ENCODE measurements at places on chromosomes 2 and 18.

DNA sequence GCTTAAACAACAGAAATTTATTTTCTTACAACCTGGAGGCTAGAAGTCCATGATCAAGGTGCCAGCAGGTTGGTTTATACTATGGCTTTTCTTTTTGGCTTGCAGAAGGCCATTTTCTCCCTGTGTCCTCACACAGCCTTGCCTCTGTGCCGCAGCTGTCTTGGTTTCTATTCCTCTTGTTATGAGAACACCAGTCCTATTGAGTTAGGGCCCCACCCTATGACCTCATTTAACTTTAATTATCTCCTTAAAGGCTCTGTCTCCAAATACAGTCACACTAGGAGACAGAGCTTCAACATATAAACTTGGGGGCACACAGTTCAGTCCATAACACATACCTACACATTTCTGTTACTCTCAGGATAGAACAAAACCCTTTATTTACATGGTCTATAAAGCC is 17.3 kb upstream of the RHOB start:
- DNase-seq, result no peak

DNA sequence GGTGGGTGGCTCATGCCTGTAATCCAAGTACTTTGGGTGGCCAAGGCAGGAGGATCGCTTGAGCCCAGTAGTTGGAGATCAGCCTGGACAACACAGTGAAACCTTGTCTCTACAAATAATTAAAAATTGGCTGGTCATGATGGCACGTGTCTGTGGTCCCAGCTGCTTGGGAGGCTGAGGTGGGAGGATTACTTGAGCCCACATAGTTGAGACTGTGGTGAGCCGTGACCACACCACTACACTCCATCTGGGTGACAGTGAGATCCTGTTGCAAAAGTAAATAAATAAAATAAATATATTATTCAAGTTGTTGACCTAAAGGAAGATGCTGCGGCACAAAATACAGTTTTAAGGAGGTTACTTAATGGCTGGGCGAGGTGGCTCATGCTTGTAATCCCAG is 72.7 kb downstream of the LAMA3 start:
- no peak for DNase-seq

DNA sequence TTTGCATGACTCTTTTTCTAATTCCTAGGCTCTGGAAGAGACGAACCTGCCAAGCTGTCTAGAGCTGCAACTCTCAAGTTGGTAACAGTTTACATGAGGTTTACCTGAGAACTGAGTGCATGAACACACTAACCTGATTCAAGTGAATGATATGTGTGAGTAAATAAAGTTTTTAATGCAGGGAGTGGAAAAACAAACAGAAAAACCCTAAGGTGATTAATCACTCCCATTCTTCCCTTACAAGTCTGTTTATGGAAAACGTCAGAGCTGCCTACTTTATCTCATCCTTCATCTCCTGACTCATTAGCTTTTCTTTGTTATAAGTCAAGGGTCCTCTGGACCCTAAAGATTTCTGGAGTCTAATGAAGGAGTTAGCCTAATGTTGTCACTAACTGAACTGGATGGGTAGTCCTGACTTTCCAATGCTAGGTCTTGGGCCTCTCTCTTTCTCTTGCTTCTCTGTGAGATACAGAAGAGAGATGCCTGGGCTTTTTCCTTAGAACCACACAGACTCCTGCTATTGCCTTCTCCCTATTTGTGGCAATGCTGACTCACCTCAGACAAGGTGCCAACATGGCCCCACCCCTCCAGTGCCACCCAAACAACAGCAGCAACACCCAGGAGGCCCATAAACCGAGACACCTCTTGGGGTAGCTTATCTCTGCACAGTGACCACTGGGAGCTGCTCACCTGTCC is 952.4 kb downstream of the EPHA4 start:
- DNase-seq, result no peak

DNA sequence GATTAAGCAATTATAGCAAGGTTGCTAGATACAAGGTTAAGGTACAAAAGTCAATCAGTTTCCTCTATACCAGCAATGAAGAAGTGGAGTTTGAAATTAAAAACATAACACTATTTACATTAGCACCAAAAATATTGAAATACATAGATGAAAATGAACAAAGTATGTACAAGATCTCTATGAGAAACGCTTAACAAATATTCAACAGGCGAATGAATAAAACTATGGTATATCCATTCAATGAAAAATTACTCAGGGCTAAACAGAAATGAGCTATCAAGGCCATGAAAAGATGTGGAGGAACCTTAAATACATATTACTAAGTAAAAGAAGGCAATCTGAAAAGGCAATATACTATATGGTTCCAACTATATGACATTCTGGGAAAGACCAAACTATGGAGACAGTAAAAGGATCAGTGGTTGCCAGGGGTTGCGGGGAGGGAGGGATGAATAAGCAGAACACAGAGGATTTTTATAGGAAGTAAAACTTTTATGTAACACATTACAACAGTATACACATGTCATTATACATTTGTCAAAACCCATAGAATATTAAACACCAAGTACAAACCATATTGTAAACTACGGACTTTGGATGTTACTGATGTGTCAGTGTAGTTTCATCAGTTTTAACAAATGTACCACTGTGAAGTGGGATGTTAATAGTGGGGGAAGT is 62.1 kb downstream of the RMDN2 start:
- DNase-seq, result no peak

- DNase-seq, result peak; percentile 55
Measured at GRCh38 chr2:10297959-10298531, 4.7 kb upstream of the HPCAL1 start.

DNA sequence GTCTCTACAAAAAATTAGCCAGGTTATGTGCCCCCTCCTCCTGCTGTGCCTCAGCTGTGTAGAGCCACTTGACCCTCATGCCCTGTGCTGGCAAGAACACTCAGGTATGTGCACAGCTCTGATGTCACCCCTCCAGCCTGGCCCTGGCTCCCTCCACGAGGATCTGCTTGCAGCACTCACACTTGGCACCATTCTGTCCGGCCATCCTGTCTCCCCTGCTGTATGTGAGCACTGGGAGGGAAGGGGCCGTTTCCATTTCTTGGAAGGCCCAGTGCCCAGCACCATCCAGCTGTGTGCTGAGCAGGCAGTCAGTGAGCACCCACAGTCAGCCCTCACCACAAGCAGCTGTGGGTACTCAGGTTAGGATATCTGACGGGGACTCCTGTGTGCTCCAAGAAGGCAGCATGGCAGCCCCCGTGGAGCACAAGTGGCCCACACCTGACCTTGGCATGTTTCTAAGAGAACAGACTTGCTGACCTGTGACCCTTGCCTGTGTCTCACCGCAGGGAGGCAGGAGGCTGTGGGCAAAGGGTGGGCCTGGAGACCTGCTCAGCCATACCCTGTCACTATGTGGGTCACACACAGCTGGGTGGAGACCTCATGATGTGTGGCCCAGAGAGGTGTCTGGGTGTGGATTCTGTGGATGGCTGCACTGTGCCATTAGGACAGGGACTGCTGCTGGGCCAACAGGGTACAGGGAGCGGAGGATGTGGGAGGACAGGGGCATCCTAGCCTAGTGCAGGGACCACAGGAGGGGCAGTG is 31.5 kb downstream of the USP34 start:
- DNase-seq, result no peak

- DNase-seq, result no peak
Measured at GRCh38 chr2:198347946-198348345, 543.6 kb downstream of the PLCL1 start.

DNA sequence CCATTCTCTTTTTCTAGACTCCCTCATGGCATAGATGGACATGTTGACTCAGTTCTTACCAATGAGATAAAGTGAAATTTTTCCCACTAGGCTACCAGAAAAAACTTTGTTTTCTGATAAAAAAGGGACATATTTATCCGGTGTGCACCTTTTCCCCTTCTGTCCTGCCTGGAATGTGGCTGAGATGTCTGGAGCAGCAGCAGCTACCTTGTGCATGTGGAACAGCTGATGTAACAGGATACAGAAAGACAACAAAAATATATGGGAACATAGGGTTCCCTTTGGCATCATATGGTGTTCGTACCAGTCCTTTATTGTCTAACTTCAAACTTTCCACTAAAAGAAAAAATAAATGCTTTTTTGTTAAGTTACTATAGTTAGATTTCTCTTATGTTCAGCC is 460.2 kb upstream of the HS6ST1 start:
- no peak for DNase-seq

DNA sequence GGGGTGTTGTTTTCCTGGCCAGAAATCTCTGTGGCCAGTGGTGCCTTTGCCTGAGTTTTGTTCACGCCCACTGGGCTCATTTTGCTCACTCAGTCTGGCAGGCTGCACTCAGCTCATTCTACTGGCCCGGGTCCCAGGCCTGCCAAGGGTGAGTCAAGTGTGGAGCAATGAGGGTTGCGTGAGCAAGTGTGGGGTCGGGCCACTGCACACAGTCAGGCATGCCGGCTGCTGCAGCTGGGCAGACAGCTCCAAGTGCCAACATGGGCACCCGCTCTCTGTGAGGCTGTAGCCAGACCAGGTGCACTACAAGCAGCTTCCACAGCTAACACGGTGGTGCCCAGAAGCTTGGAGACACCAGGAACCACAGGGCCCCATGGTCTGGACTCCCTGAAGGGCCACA is 801.1 kb upstream of the RAB6C start:
- DNase-seq, result no peak

DNA sequence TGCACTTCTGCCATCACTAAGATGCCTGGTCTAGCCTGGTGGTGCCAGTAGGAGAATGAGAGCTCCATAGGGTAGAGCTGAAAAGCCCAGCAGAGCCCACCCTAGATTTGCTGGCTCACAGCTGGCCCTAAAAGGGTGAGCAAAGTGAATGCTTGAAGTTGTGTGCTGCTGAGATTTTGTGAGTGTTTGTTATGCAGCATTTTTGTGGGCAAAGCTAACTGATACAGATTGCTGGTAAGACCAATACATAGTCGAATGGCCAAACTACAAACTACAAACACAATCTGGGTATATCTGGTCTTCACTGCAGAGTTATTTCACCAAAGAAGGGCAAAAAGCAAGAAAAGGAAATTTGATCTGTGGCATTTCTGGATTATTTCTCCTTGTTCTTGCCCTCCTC is 7.1 kb upstream of the AGAP1 start:
- DNase-seq, result no peak

DNA sequence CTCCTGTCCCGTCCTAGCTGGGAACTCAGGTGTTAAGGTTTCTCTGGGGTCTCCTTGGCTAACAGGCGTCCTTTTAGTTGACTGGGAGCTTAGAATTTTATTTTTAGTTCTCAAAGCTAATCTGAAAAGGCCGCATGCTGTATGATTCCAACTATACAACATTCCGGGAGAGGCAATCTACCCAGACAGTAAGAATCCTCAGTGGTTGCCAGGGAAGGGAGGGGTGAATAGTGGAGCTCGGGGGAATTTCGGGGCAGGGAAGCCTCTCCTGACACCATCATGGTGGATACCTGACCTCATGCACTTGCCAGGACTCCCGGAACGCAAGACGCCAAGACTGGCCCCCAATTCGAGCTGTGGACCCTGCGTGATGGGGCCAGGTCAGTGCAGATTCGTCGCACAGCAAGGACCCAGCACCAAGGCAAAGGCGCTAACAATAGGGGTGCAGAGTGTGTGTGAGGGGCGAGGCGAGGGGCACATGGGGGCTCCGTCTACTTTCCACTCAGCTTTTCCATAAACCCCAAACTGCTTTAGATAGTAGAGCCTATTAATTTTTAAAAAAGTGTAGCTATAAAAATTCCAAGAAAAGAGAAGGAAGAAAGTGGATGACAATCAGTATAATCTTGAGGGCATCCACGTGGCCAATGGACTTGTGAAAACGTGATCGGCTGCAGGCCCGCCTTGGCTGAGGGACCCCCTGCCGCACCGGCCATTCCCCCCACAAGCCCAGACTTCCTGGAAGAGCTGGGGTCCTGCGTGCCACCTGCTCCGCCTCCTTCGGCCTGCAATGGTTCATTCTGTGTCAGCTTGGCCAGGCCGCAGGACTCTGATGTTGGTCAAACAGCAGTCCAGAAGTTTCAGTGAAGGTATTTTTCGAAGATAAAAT is 17.3 kb downstream of the PDCD1 start:
- DNase-seq, result no peak

GRCh38 chr2:98617149-98617548 is 8.8 kb downstream of the UNC50 start:
- DNase-seq, result no peak

DNA sequence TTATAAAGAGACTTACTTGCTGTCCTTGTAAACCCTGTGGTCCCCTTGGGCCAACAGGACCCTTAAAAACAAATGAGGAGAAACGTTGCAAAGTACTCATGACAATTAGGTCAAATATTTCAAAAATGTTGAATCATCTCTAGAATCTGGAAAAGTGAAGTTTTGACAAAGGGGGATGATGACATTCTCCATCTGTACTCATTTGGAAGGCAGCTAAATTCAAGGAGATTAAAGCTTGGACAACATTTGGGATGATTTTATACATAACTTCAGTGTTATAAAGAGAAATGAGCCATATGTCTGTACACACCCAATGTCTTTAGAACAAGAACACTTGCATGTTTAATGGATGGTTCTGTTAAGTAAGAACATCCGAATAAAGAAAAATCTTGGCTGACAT is 92.9 kb downstream of the COL5A2 start:
- no peak for DNase-seq

- DNase-seq, result no peak
Measured at GRCh38 chr2:226755631-226756030, 44.0 kb downstream of the IRS1 start.

DNA sequence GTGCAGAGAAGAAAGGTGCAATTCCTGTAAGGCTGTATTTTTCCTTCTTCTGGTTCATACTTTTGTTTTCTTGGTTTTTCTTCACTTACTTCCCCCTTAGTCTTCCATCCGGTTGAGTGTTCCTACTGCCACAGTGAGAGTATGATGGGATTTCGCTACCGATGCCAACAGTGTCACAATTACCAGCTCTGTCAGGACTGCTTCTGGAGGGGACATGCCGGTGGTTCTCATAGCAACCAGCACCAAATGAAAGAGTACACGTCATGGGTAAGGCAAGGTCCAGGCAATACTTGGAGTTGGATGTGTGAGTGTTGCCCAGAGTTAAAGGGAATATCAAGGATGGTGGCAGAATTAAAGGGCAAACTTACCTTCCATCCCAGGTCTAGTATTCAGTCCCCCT is 108.0 kb downstream of the DTNA start:
- DNase-seq, result no peak

DNA sequence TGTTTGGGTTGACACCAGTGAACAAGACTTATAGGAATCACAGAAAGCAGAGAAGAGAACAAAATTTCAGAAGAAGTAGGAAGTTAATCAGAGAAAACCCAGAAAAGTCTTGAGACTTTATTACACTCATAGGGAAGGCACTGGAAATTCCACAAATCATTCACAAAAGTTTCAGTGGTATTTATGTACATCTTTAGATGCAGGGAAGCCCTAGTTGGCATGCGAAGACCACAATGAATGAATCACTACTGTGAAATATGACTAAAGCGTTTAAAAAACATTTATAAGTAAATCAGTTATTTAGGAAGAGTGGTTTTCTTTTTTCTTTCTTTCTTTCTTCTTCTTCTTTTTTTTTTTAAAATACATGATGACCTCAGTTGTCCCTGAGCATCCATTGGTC is 105.1 kb downstream of the NUP35 start:
- no peak for DNase-seq

GRCh38 chr2:54763636-54764291 is 40.3 kb downstream of the EML6 start:
- no peak for DNase-seq

GRCh38 chr2:191999101-191999841 is 152.4 kb upstream of the CAVIN2 start:
- no peak for DNase-seq
